ENCODE measurements at places on chromosomes 4 and X. TPM values are rescaled to one million over a fixed set of nuclear protein-coding genes. Genes with fewer than 3 reads are reported as not detected.

GRCh38 chr4:119690871-119691270 is 62.3 kb upstream of the PDE5A start:
- no peak overlapping the region for H3K4me3 ChIP-seq
- peaks cover 14% of the 10 kb centered on the region for H3K36me3 ChIP-seq
- DNase-seq, result no peak

- H3K4me3 ChIP-seq, result no peak overlapping the region
- no peak for DNase-seq
- no peaks in the 10 kb centered on the region for H3K36me3 ChIP-seq
- no peaks in the 10 kb centered on the region for H3K27me3 ChIP-seq
- no peaks in the 10 kb centered on the region for H3K4me1 ChIP-seq
These were observed 734.6 kb upstream of the TENM3 start for GRCh38 chr4:181508601-181509000.

DNA sequence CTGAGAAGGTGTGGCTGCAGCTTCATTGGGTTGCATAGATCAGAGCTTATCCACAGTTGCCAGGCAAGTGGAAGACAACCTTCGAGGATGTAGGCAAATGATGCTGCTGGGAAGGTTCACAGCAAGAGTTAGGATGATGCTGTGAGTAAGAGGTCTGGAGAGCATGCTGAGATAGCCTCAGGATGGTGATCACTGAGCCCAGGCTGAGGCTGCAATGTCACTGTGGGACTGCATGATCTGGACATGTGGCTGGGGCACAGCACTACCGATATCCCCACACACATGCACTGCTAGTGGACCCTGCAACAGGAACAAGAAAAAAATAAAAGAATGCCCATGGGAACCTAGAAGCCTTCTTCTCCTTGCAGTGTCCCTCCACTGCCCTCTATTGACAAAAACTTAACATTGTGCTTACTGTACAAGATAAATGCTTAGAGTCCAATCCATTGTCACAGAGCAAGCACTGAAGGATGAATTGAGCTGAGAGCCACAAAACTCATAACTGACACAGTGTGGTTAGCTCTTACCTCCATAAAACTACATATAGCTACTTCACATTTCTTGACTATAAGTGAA is 105.6 kb downstream of the CNKSR2 start:
- no peaks in the 10 kb centered on the region for H3K4me1 ChIP-seq
- no peaks in the 10 kb centered on the region for H3K27me3 ChIP-seq
- no peak overlapping the region for H3K27ac ChIP-seq

GRCh38 chr4:176498617-176499256 is 179.0 kb downstream of the SPCS3 start:
- no peak overlapping the region for H3K4me3 ChIP-seq
- H3K27ac ChIP-seq, result no peak overlapping the region
- DNase-seq, result no peak
- H3K4me1 ChIP-seq, result no peaks in the 10 kb centered on the region
- no peaks in the 10 kb centered on the region for H3K36me3 ChIP-seq

The RIPPLY1 gene
- polyA plus RNA-seq, result not detected
